ENCODE measurements at places on chromosomes 1 and 21. TPM values are rescaled to one million over a fixed set of nuclear protein-coding genes. Genes with fewer than 3 reads are reported as not detected.

DNA sequence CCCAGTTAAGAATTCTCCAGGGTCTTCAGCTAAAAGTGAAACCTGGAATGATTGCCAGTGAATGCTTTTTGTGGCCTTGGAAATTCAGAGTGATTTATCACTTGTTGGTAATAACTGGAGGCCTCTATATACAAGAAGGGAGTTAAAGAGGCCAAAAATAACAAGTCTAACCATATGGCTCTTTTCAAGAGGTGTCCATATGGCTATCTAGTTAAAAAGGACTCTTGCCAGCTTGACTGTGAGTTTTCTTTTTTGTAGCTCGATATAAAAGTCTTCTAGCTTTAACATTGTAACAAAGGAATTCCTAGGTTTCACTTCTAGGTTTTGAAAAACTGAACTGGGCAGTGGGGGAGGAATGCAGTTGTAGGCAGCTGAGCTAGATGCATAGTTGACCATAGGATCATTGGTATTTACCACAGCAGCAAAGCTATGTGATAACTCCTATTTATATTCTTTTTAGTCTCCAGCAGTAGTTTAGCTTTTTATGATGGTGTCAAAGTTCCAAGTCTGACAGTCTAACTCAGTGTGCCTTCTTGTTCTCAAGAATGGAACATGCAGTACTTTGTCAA, 44.4 kb downstream of the CACHD1 start:
- no peak for DNase-seq

GRCh38 chr1:2328676-2329455, 62.5 kb downstream of the MORN1 start:
- DNase-seq = no peak

Gene NECTIN4
- 5.4 TPM for total RNA-seq

- DNase-seq = no peak
Observed at GRCh38 chr1:51247499-51247898, 11.4 kb downstream of the RNF11 start.

Gene CDCA8
- 0.78 TPM for total RNA-seq

- no peak for DNase-seq
Observed at GRCh38 chr1:35406103-35406502, 137.6 kb downstream of the ZMYM4 start.
